ENCODE measurements at places on chromosomes 5 and 9.

- DNase-seq, result no peak
Measured at GRCh38 chr5:17431272-17432050, 66.6 kb upstream of the TAF11L2 start.

GRCh38 chr5:178232124-178232919, at the start of gene PHYKPL:
TSS of gene PHYKPL (minus strand) at chr5:178232802. CDS start at chr5:178232550, 252 bp downstream.
- DNase-seq, result peak; percentile 95

- DNase-seq, result no peak
Measured at GRCh38 chr5:177458912-177459350, 12.3 kb downstream of the PRR7 start.

- DNase-seq, result no peak
Measured at GRCh38 chr5:9241479-9242305, 304.2 kb downstream of the SEMA5A start.

DNA sequence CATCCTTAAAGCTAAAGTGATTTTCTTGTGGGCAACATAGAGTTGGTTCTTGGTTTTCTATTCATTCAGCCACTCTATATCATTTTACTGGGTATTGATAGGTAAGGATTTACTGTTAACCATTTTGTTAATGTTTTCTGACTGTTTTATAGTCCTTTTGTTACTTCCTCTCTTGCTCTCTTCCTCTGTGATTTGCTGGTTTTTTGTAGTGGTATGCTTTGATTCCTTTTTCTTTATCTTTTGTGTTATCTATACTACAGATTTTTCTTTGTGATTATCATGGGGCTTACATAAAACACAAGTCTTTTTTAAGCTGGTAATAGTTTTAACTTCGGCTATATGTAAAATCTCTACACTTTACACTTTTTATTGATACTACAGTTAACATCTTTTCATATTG, 43.3 kb downstream of the CREBRF start:
- DNase-seq, result no peak

DNA sequence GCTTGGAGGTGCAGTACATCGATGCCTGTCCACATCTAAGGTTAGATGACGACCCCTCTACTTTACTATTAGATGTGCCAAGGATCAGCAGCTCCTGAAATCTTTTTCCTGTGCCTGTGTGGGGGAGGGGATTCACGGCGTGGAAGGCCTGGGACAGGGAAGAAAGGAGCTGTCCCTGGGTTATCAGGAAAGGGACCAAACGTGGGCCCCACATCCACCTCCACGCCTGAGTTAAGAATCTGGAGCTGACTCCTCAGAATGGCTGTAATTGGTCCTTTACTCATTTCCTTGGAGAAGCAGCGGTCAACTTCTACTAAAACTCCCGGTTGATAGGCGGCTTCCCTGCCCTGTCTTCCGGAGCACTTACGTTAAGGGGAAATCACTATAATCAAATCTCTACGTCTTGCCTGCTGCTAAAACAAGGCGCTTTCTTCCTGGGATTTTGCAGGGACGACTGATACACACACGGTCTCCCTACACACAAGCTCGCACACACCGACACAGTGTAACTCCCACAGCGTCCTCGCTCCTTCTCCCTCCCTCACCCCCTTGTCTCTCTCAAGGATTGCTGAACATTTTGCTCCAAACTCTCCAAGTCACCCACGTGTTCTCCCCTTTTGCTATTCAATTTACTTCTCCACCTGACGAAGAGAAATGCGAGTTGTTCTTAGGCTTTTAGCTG, 1.4 kb downstream of the PDE4D start:
- DNase-seq, result no peak

GRCh38 chr9:17942498-17942897, 363.6 kb downstream of the SH3GL2 start:
- DNase-seq, result no peak

- no peak for DNase-seq
Measured at GRCh38 chr9:98789483-98790133, 6.7 kb downstream of the ANKS6 start.

- no peak for DNase-seq
Measured at GRCh38 chr5:127089191-127089590, 15.9 kb upstream of the C5orf63 start.

DNA sequence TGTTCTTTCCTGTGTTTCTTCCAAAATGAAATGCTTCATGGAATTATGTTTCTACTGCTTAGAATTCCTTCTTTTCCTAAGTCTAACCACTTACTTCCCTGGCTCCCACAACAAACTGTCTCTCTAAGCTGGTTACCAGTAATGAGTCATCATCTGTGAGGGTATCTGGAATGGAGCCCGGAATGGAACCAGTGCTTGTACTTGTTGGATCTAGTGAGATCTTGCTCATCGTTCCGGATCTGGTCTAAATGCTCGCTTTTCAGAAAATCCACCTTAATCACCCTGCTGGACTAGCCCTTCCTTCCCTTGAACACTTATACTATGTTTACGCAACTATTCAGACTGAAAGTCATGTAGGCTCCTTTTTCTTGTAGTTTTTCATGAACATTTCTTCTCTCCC, 184.8 kb downstream of the PBX3 start:
- DNase-seq, result no peak

DNA sequence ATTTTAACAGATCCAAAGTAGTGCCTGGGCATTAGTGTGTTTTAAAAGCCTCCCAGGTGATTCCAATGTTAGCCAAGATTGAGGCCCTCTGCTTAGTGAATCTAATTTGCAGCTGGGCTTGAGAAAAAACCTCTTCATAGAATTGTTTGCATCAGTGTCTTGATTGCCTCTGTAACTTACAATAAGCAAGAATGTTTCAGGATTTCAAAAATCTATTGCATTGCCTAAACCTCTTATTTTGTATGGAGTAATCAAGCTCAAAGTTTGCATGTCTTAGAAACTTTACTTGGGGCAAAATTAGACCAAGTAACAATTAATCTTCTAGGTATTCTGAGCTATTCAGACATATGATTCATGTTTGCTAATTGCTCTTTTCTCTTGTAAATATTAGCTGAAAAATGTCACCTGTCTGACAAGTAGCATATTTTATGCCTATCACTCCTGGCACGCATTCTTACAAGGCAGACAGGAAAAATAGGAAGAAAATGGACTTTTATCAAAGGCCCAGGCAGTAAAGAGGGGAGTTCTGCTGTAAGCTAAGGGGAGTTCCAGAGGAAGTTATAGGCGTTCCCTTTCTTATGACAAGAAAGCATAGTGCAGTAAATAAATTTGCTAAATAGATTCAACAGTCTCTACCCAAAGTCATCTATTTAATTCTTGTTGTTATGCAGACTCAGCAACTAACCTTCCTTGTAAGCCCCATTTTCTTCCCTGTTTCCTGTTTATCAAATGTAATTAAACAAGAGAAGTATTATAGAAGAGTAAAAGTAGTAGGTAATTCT, 21.0 kb downstream of the PDCD1LG2 start:
- DNase-seq, result no peak

Data from spleen (tissue), 13 donors.